Left kidney (tissue), 8 donors: ENCODE measurements at places on chromosomes 16 and 17. TPM values are rescaled to one million over a fixed set of nuclear protein-coding genes. Genes with fewer than 3 reads are reported as not detected.

The RCVRN gene
- not detected for polyA plus RNA-seq

The CD300E gene
- polyA plus RNA-seq = 0.10 TPM

The DNASE1L2 gene
- polyA plus RNA-seq = 0.93 TPM

The TMEM98 gene
- 216 TPM for polyA plus RNA-seq

The BICDL2 gene
- polyA plus RNA-seq = 2.6 TPM

The EPN2 gene
- polyA plus RNA-seq = 44.4 TPM

The SPNS2 gene
- polyA plus RNA-seq = 32.3 TPM

The LRRC37A gene
- polyA plus RNA-seq = 7.8 TPM

The COIL gene
- polyA plus RNA-seq = 33.2 TPM

The MEFV gene
- 0.35 TPM for polyA plus RNA-seq

The IQCK gene
- 44.7 TPM for polyA plus RNA-seq

The FOXN1 gene
- 0.55 TPM for polyA plus RNA-seq

The OSGIN1 gene
- 0.30 TPM for polyA plus RNA-seq

The MFSD6L gene
- 2.7 TPM for polyA plus RNA-seq

The RAB40C gene
- polyA plus RNA-seq = 17.3 TPM

The CDK5R1 gene
- 4.6 TPM for polyA plus RNA-seq

The KRTAP29-1 gene
- polyA plus RNA-seq = not detected

The KRT13 gene
- 0.25 TPM for polyA plus RNA-seq

The MT4 gene
- polyA plus RNA-seq = not detected

- DNase-seq = no peak
Observed at GRCh38 chr17:38343608-38344419, at the start of gene GPR179. Gene GPR179 (minus strand): TSS chr17:38343956. CDS start chr17:38343789, 167 bp downstream.

- DNase-seq = no peak
Observed at GRCh38 chr16:69619514-69619913, 53.7 kb downstream of the NFAT5 start.

DNA sequence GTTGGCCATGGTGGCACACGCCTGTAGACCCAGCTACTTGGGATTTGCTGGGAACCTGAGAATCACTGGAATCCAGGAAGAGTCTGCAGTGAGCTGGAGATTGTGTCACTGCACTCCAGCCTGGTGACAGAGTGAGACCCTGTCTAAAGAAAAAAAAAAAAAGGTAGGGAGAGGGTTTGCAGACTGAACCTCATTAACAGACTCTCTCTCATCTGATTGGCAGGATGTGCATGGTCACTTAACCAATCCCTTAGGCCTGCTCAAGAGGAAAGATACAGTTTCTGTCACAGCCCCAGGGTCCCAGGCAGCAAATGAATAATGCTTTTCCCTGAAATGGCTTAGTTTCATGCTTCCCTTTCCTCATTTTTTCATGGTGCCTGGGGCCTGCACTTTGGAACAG lies 160.5 kb upstream of the KCNJ16 start:
- DNase-seq = no peak

GRCh38 chr17:64484380-64484779 lies 12.5 kb downstream of the POLG2 start:
- DNase-seq = no peak

- DNase-seq = no peak
Observed at GRCh38 chr17:1034652-1035210, 37.8 kb downstream of the TIMM22 start.

DNA sequence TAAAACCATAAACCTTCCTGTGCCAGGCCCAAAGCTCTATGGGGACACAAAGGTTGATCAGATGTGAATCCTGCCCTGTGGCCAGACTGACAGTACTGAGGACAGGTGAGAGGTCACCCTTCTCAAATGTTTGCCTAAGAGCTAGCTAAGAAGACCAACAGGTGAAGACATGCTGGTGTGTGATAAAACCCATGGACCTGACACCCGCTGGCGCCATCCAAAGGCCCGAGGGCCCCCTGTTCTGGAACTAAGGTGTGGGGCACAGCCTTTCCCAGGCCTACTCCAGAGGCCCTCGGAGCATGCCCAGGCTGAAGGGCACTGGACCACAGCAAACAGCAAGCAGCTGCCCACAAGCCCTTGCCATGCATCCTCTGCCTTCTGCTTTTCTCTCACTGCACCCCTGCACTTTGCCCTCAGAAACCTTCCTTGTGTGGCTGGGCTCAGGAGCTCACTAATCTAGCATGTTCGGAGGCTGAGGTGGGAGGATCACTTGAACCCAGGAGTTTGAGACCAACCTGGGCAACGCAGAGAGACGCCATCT lies 5.2 kb upstream of the CDK3 start:
- DNase-seq = no peak

DNA sequence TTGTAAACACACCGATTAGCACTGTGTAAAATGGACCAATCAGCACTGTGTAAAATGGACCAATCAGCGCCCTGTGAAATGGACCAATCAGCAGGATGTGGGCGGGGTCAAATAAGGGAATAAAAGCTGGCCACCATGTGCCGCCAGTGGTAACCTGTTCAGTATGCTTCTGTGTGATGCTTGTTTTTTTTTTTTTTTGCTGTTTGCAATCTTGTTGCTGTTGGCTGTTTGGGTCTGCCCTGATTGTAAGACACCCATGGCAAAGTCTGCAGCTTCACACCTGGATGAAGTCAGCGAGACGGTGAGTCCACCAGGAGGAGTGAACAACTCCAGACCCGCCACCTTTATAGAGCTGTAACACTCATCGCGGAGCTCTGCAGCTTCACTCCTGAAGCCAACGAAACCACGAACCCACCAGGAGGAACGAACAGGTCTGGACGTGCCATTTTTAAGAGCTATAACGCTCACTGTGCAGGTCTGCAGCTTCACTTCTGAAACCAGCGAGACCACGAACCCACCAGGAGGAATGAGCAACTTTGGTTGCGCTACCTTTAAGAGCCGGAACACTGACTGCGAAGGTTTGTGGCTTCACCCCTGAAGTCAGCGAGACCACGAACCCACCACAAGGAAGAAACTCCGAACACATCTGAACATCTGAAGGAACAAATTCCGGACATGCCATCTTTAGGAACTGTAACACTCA lies 85.0 kb upstream of the MED9 start:
- no peak for DNase-seq

- no peak for DNase-seq
Observed at GRCh38 chr16:86783636-86784626, 205.6 kb downstream of the FOXL1 start.

GRCh38 chr17:74045608-74046280 lies 157.7 kb upstream of the RPL38 start:
- no peak for DNase-seq

GRCh38 chr16:79264237-79265109 lies 336.1 kb downstream of the MAF start:
- DNase-seq = no peak

GRCh38 chr16:85916141-85916890 lies 17.4 kb downstream of the IRF8 start:
- DNase-seq = no peak

- no peak for DNase-seq
Observed at GRCh38 chr17:74342224-74342623, 16.2 kb downstream of the KIF19 start.

GRCh38 chr16:81130126-81130525 lies 33.9 kb upstream of the GCSH start:
- DNase-seq = no peak

DNA sequence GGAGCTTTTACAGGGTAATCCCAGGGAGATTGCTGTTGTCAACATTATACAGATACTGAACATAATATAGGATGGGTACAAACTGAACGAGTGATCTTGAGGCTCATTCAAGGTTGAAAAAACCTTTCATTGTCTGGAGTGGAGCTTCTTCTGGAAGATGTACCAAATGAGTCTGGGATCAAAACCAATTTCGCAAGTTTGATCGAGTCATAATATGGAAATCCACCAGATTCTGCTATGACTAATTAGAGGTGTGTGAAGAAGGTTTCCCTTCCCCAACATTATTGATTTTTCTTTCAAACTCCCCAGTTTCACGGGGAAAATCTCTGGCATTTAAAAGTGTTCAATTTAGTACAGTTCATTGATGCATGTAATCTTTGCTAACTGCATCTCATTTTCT lies 324.1 kb downstream of the ZFHX3 start:
- no peak for DNase-seq

- DNase-seq = no peak
Observed at GRCh38 chr17:17740615-17741348, 59.5 kb downstream of the RAI1 start.

DNA sequence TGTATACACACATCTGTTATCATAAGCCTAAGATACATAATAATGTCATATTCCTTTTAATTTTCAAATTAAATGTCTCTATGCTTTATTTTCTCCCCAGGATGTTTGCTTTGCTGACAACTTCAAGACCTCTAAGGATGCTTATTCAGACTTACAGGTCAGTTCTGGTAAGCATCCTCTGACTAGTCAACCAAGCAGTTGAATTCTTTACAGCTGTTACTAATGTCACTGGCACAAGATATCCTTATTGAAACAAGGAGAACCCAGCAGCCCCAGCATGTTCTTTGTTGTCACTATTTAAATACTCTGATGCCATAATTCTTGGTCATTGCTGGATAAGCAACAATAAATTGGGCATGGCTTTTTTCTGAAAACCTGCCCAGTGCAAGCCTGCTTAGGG lies 232.3 kb upstream of the PMFBP1 start:
- no peak for DNase-seq

DNA sequence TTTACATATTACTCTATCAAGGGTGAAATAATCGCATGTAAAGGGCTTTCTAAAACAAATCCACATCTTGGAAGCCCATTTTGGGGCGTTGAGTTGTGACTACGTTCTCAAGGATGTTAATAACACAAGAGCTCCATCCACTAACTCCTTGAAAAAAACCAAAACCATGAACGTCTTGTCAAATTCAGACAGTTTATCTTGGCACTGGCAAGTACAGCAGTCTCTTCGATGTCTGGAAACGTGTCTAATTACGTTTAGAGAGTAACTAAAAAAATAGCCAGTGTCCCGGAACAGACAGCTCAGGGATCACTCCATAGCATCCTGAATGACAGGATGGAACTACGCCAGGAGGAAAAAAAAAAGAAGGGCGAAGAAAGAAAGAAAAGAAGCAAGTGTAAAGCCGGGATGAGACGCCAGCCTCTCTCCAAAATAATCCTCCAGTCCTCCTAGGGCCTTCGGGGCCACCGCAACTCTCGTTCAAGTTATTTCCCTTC lies 954 bp downstream of the MYO1D start:
- peak; percentile 44 for DNase-seq

DNA sequence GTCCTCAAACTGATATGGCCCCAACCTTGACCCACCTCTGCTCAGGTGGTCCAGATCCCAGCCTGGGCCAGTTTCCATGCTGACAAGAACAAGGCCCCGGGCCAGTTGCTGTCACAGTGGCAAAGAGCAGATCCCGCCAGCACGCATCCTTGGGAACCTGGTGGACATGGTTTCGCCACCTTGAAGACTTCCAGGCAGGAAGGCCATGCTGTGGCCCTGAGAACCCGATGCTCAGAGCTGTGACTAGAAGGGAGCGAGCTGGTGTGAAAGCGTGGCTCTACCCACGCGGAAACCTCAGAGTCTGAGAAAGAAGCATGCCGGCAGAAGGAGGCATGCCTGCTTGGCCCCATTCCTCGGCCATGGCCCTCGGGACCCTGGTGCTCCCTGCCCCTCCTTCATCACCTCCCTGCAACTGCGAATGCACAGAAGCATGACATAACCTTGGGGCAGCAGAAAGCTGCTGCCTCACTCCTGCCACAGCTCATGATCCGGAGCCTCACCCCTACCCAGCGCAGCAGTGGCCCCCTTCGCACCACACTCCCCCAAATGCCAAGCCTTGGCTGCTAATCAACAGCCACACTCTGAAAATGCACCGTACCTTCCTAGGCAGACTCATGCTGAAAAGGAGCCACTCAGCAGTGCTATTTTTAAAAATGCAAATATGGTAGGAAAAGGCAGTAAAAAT lies 33.2 kb downstream of the UBE2O start:
- DNase-seq = no peak

DNA sequence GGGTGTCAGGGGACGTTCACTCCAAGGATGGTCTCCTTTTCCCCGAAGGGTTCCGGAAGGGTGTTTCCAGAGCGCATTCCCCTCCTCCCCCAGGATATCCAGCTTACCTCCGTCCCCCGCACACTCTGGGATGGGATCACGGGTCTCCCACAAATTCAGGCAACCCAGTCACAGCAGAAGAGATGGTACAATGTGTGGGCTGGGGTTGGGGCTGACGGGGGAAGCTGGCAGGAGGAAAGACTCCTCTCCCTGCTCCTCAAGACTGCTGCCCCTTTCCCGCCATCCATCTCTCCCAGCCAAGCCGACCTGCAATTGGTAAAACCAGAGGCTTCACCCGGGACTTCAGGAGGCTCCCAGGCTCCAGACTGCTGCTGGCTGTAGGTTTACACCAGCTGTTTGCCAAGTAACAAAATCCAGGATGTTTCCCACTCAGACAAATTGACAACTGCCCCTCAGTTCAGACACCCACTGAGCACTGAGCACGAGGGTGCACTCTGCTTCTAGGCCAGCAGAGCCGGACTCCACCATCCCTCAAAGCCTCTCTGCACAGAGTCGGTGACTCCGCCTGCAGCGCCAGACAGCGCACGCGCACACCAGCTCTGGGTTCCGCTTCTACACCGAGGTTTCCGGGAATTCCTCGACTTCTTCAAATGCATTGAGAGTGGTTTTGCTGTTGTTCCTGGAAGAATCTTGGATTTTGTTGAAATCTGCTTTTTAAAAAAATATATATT lies 37.7 kb downstream of the ASPA start:
- DNase-seq = no peak

GRCh38 chr17:53736516-53737240 lies 86.0 kb upstream of the KIF2B start:
- peak; percentile 66 for DNase-seq
